ENCODE measurements at places on chromosomes 3 and 15.

- peak; percentile 59 for DNase-seq
Observed at GRCh38 chr3:130276203-130276803, 69.2 kb upstream of the COL6A5 start.

DNA sequence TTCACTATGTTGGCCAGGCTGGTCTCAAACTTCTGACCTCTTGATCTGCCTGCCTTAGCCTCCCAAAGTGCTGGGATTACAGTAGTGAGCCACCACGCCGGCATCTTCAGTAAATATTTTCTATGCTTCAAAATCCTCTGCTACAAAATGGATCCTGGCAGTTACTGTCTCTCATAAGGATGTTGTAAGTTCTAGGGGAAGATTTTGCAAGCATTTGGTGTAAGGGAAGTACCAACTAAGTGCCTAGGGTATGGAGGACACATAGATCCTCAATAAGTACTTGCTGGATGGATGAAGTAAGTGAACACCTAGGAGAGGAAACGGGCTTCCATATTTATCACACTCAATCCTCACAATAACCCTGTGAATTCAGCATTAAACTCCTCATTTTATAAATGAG is 6.6 kb downstream of the TM4SF4 start:
- no peak for DNase-seq

GRCh38 chr3:150490277-150490986 is 55.9 kb downstream of the SERP1 start:
- DNase-seq = no peak

- peak; percentile 22 for DNase-seq
Observed at GRCh38 chr3:115301364-115301860, 154.3 kb upstream of the ZBTB20 start.

Measured in brain microvascular endothelial cell (primary cell).